Foreskin keratinocyte (primary cell): ENCODE measurements at places on chromosomes 11 and 22.
A peak's percentile ranks its signal among the peaks of the same experiment; 100 is the strongest.

DNA sequence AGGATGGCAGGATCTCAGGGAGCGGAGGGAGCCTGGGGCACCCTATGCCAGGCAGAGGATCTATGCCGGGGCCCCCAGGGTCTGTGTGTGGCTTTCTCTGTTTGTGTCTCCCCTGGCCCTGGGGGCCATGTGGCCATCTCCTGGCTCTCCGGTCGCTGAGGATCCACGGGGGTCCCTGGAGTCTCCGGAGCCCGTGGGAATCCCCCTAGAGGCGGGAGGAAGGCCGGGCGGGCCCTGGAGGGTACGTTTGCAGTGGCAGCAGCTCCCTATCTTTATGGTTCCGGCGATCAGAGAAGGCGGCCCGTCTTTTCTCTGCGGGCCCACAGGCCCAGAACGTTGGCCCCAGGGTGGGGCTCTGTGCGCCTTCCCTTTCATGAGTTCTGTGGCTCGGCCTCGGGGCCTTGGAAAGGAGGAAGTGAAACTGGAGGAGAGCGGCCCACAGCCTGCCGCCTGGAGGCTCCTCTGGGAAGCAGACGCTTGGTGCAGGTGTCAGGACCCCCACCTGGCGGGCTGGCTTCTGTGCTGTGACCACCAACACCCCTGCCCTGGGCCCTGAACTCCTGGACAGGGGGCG is 82.1 kb downstream of the KCNQ1 start:
- DNase-seq, result no peak

- DNase-seq, result no peak
These were observed 186.8 kb downstream of the ETS1 start for GRCh38 chr11:128400382-128401203.

GRCh38 chr11:25612806-25613205 is 719.1 kb upstream of the ANO3 start:
- no peak for DNase-seq

DNA sequence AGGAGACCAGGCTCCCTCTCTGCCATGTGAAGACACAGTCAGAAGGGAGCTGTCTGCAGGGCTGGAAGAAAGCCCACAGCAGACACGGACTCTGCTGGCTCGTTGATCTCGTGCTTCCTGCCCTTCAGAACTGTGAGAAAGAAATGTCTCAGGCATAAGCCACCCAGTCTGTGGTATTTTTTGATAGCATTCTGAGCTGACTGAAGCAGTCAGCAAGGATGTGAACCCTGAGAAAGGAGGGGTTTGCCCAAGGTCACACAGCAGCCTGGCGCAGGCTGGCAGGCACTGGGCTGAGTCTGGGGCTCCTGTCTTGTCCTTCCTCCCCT is 255.1 kb upstream of the B3GAT1 start:
- no peak for DNase-seq

- no peak for DNase-seq
These were observed 32.6 kb downstream of the MYO18B start for GRCh38 chr22:25774575-25775026.

- no peak for DNase-seq
These were observed 7.8 kb upstream of the RANBP1 start for GRCh38 chr22:20107951-20108756.

DNA sequence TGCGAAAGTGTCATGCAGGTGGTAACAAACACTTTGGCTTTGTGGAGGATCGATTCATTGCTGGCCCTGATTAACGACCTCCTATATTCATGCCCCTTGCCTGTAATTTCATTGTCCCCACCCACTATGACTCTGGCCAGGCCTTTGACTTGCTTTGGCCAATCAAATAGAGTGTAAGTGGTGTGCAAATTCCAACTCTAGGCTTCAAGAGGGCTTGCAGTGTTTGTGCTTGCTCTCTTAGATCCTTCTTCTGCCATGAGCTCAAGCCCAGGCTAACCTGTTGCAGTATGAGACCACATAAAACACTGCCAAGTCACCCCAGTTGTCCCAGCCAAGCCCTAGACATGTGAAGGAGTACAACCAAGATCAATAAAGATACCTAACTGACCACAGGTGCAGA is 48.0 kb downstream of the RCN1 start:
- no peak for DNase-seq

DNA sequence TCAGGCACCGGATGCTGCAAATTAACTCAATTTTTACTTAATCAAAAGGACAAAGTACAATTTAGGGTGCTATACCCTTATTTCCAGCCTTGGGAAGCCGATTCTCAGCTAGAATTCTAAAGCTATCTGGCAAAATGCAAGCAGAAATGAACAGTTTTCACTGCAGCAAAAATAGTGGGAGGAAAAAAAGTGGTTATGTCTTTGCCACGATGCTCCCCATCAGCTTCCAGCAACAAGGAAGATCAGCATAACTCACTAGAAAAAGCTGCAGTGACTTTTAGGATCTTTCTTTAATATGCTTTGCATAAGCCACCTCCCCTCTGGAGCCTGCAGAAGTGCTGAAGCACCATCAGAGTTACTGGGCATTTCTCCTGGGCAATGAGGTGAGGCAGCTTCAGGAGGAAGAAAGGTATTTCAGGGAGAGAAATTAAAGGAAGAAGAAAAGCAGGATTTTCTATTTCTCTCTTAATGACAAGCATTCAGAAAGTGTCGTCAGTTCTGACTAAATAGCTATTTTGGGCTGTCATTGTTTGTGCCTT is 702.9 kb downstream of the DLG2 start:
- no peak for DNase-seq

DNA sequence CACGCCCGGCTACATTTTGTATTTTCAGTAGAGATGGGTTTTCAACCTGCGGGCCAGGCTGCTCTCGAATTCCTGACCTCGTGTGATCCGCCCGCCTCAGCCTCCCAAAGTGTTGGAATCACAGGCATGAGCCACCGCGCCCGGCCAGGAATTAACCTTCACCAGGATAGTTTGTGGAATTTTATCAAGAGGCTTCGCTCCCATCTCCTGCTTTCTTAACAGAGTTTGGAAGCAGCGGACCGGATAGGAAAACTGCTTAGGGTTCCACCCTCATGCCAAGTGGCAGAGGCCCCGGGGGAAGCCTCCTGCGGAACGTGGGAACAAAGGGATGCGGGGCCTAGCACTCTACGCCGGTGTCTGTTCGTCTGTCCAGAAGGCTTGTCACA is 229.9 kb downstream of the ST3GAL4 start:
- DNase-seq, result no peak

- DNase-seq, result no peak
These were observed 937 bp downstream of the TRPT1 start for GRCh38 chr11:64224891-64225607.

DNA sequence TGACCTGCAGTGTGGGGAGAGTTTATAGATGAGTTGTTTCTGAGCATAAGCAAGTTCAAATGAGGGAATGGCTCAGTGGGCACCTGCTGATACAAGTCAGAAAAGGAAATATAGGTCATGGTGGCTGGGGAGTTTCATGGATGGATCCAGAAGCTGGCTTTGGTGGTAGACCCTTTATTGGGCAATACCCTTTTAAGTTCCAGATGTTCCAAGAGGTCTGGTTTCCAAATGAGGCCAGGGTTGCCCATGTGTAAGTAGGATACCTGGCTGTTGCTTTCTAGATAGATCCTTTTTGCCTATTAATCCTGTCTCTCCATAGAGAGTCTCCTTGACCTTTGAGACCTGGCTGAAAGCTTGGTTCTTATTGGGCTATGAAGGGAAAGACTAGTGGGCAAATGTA is 2.2 kb downstream of the STIM1 start:
- no peak for DNase-seq

GRCh38 chr22:42425337-42425988 is 6.7 kb downstream of the NFAM1 start:
- DNase-seq, result no peak

- no peak for DNase-seq
These were observed 37.3 kb downstream of the RRP8 start for GRCh38 chr11:6565988-6566703.

DNA sequence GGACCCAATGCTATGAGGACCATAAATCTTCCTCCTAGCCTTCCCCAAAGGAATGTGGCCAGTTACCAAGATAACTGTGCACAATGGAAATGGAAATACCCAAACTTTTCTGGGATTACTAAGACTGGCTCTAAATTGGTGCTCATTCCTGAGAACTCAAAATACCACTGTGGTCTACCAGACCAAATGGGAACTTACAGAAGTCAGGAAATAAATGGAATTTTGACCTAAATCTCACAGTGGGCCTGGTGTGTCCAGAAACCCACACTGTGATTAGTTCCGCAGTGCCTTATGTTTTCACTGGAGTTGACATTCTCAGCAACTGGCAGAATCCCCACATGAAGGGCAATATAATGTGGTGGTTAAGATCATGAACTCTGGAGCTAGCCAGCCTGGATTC is 99.4 kb upstream of the ZC3H12C start:
- DNase-seq, result no peak

- DNase-seq, result no peak
These were observed 33.8 kb downstream of the PRDM10 start for GRCh38 chr11:129968591-129969419.

DNA sequence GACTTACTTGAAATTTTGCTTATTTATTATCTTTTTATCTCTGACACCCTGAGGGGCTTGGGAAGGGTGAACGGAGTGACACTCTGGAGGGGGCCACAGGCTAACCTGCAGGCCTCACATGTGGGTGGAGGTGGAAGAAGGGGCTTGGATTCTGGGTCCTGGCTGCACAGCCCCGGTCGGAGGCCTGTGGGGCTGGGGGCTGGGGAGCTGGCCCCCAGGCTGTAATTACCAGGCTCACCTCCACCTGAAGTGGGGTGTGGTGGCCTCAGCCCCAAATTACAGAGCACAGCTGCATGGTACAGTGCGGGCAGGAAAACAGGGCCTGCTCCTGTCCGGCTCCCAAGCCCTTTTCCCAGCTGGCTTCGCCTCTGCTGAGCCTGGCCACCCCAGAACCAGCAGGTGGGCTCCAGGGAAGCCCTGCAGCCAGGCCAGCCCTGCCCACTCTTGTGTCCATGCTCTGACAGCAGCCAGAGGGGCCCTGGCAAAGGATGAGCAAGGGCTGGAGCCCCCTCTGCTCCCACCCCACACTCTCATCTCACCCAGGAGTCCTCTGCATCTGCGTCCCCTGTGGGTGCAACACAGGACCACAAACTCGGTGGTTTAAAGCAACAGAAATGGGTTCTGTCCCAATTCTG is 48.0 kb downstream of the IGF2 start:
- DNase-seq, result no peak

GRCh38 chr22:37726241-37726887 is 29.5 kb downstream of the TRIOBP start:
- DNase-seq, result no peak

GRCh38 chr11:74471668-74472429 is 4.5 kb upstream of the KCNE3 start:
- no peak for DNase-seq

- no peak for DNase-seq
These were observed 341.0 kb downstream of the DYNC2H1 start for GRCh38 chr11:103450241-103450640.

DNA sequence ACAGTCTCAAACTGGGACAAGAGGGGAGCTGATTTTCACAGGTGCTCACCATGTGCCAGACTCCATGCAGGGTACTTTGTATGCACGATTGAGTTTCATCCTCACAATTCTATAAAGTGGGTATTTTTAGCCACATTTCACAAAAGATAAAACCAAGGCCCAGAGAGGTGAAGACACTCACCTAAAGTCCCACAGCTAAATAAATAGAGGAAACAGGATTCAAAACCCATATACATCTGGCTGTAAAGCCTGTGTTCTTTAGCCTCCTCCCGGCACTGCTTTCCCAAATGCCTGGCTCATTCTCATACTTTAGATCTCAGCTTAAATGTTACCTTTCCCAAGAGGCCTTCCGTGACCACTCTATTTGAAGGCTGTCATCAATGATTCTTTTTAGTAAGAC is 13.2 kb upstream of the KCTD14 start:
- DNase-seq, result no peak

DNA sequence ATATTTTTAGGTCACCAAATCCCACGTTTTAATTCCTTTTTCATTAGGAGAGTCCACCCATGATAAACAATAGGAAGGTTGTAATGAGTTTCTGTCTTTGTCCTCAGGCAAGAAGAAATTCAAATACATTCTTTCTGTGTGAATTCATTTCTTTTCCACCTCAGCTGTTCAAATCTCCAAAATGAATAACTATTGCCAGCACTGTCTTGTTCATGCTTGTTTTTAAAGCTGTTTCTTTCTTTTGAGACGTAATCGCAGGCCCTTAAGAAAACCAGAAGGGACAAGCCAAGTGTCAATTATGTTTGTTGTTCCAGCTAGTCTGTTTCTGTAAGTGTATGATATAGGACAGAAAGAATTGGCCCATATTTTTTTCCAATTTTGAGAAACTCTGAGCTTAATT is 20.2 kb downstream of the MMP27 start:
- DNase-seq, result peak; percentile 94

- DNase-seq, result no peak
These were observed 34.6 kb downstream of the PTPRJ start for GRCh38 chr11:48014917-48015316.

DNA sequence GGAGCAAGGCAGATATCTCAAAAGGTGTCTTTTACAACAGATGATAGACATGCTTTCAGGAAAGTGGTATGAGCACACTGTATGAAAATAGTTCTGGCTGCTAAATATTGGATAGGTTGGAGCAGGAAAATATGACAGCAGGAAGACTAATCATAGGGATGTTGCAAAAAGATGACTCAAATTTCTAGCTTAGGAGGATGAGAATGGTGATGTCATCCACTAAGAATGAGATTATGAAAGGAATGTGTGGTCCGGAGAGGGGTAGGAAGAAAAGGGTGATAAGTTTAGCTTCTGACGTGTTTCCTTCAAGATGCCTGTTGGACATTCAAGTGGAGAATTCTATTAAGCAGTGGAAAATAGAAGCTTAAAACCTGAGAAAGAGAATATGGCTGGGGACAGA is 46.4 kb downstream of the RCN1 start:
- peak; percentile 91 for DNase-seq

- DNase-seq, result no peak
These were observed 1.1 kb downstream of the SEC14L2 start for GRCh38 chr22:30397656-30398635.

DNA sequence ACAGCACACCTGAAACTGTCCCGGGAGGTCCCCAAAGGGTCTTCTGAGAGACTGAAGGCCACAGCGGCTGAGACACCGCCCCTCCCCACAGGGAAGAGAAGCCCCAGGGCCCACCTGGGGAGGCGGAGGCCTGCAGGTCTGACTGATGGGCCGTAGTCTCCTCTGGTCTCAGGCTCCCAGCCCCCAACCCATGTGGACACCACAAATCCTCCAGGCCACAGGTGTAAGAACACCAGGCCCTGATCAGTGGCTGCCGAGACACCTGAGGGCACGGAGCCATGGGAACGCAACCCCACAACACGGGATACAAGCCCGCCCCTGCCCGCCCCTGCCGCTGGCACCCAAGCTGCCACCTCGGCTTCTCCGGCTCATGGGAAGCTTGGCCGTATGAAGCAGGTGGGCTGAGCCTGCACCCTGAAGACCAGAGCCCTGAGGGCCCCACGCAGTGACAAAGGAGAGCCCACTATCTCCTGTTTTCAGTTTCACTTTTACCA is 46.3 kb downstream of the BRD1 start:
- no peak for DNase-seq

- no peak for DNase-seq
These were observed 5.1 kb upstream of the PDGFD start for GRCh38 chr11:104169091-104169490.
